ENCODE measurements at places on chromosomes 5 and 9.

DNA sequence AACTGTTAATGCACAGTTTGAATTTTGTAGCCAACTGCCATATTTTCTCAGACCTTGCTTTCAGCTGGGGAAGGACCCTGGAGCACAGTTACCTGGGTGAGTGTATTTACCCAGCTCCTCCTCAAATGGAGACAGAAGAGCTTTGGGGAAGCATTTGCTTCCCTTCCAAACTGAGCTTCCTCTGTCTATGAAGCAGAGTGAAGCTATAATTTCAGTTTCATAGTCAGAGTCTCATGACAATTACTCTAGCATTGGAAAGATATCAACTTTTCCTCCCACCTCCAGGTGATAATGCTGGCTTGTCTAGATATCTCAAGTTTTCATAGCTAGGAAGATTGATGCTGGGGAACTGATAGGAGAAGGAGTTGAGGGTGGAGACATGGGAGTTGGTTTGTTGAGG, 406.4 kb upstream of the CLINT1 start:
- no peak for ATAC-seq

DNA sequence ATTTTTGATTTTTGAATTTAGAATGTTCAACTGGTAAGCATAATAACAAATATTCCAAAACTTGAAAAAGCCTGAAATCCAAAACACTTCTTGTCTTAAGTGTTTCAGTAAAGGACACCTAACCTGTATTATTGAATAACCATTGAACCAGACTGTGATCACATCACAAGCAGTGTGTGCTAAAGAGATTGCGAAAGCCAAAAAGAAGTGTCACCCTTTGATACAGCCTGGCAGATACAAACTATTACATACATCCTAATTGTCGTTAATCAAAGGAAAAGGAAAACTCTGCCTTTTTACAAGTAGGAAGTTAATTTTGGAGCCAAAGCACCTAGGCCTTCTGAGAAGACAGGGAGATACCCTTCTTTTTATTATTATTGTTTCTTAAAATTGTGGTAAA, 8.4 kb upstream of the FAM120AOS start:
- ATAC-seq: no peak

GRCh38 chr9:125523681-125524080, 183.3 kb downstream of the MAPKAP1 start:
- ATAC-seq: no peak

DNA sequence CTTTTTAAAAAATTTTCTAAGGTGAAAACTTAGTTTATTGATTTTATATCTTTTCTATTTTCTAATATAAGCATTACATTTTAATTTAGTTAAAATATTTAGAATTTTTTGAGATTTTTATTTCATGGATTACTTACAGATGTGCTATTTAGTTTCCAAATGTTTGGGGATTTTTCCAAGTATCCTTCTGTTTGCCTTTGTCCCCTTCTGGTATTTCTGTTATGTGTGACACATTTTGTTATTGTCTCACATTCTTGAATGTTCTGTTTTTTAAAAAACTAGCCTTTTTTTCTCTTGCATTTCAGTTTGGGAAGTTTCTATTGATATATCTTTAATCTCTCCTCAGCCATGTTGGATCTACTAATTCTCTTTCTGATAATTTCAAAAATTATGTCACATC, 234.9 kb downstream of the FAM170A start:
- no peak for ATAC-seq

DNA sequence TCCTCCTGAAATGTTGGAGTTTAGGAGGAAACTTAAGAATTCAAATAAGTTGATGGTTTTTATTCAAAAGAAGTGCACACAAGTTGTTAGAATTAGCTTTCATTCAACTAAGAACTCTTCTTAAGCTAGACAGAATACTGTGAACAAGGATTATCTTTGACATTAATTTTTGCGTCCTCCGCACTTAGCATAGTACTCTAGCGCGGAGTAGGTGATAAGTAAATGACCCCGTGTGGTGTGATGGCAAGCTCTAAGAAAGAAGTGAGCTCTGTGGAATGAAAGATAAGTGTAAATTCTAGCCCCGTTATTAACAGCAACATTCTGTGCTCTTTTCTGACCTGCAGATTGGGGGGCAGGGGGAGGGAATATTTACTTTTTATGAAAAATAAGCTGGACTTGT, 1.0 kb downstream of the BRIX1 start:
- ATAC-seq: no peak

GRCh38 chr9:116323012-116323411, 169.4 kb downstream of the PAPPA start:
- no peak for ATAC-seq

Measured in activated T-helper 17 cell treated with anti-CD3 and anti-CD28 coated beads, Interleukin-2, amount 50 U/mL, for 72 hours (primary cell).